ENCODE measurements at places on chromosomes 11 and 22. TPM values are rescaled to one million over a fixed set of nuclear protein-coding genes. Genes with fewer than 3 reads are reported as not detected.

GRCh38 chr11:118846181-118846935 is 37.3 kb upstream of the CXCR5 start:
- DNase-seq, result no peak

DNA sequence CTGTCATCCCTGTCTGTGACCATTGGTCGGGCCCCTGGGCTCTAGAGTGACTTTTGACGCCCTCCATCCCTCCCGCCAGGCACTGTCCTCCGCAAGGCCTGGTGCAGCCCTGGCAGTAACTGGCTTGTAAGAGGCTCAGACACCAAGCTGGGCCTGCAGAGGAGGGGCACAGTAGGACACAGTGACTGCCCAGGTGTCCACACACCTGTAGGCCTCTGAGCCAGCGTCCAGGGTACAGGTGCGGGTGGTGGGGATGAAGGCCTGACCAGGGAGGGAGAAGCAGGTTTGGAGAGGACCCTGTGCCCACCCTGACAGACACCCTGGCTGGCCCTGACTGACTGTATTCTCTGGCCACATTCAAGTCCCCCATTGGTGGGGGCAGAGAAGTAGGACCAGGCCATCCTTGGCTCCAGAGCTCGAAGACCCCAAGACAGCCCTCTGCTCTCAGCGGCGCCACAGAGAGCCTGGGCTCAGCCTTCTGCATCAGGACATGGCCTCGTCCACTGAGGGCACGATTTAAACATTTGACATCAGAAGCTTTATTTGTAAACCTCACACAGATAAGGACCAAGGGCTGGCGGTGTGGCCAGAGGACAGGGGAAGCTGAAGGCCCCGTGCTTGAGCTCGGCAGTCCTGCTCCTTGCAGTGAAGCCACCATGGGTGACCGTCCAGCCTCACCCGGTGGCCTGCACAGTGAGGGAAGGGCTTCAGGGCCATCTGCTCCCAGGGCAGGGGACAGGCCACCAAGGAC is 31.4 kb downstream of the PPIL2 start:
- no peak for DNase-seq

DNA sequence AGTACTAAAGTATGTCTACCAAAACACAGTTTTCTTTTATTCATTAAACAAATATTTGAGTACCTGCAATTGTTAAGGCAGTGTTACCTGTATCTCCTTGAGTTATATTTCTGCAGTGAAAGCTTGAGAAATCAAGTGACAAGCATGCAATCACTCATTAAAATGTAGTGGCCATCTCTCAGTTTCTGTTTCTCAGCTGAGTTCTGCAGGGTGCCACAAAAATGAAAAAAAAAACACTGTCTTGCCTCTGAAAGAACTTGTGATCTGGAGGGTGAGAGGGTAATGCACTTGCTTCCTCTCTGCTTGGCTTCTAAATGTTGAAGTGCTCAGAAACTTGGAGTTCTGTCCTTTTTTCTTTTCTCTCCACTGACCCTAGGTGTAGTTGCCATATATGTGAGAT is 6.8 kb downstream of the QSER1 start:
- no peak for DNase-seq

GRCh38 chr11:81669935-81670543 is 1063.6 kb downstream of the FAM181B start:
- no peak for DNase-seq

TIMM10 gene
- total RNA-seq, result 152 TPM

DNA sequence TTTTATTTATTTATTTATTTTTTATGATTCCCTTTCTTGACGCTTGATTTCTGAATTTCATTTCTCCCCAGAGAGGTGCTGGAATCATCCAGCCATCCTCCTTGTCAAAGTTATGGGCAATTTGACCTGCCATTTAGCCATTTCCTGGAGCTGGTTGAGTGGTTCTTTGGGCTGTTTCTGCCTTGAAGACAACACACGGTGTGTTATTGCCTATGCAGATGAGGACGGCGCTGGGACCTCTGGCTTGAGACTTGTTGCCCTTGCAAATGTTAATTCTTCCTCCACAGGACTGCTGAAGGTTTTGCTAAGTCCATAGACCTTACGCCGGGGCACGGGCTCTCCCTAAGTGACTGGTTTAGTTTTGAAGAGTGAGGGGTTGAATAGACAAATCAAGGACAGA is 147.9 kb upstream of the PLET1 start:
- DNase-seq, result no peak

MSANTD4 gene
- total RNA-seq, result 19.6 TPM

APOL4 gene
- not detected for total RNA-seq

GRCh38 chr11:64458997-64459396 is 100.0 kb downstream of the RPS6KA4 start:
- DNase-seq, result no peak

DNA sequence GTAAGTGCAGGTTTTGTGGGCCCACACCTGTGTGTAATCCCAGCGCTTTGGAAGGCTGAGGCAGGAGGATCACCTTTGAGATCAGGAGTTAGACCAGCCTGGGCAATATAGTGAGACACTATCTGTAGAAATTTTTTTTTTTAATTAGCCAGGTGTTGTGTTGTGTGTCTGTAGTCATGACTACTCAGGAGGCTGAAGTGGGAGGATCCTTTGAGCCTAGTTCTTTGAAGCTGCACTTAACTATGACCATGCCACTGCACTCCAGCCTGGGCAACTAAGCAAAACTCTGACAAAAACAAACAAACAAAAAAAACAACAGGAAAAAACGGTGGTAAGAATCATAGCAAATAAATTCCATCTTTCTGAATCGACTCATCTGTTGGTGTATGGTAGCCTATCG is 268.6 kb upstream of the PDGFD start:
- DNase-seq, result no peak

NAALADL1 gene
- total RNA-seq, result 0.23 TPM

DNA sequence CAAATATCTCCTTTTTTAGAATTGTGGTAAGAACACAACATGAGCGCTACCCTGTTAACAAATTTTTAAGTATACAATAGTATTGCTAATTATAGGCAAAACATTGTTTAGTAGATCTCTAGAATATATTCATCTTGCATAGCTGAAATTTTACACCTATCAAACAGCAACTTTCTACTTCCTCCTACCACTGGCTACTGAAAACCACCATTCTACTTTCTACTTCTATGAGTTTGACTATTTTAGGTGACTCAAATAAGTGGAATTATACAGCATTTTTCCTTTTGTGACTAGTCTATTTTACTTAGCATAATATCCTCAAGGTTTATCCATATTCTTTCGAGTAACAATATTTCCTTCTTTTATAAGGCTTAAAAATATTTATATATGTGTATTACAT is 128.4 kb downstream of the FAM76B start:
- DNase-seq, result no peak

DNA sequence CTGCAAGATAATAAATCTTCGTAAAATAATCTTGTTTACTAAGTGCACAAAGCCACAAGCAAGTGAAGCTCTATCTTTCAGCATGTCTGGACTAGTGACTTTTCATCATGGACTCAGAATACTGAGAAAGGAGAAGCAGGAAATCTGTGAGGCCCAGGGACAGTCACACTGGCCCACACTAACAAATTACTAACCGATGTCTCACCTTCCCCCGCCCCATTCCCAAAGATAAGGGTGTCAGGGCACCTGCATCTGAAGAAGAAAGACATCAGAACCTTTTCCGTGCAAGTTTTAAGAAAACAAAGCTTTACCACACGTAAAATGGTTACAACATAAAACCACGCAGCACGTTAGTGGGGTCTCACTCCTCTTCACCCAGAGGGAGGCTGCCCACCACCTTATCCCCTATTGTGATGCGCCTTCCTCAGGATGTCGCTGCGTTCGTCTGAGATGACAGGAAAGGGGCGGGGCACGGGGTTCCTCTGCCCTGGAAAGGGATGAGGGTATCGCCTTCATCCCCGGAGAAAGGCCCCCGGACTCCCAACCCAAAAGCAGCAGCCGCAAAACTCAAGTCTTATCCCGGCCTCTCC is 616 bp downstream of the BTBD10 start:
- DNase-seq, result no peak

DNA sequence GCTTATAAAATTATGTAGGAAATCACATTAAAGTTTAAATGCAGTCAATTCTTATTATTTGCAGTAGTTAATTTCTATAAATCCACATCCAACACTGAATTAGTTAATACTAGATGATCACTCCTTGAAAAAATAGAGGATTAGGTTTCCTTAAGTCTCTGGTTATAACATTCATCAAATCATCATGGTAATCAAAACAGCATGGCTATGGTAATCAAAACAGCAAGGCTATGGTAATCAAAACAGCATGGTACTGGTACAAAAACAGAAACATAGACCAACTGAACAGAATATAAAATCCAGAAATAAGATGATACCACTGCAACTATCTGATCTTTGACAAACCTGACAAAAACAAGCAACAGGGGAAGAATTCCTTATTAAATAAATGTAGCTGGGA is 814.6 kb upstream of the CCDC179 start:
- DNase-seq, result no peak

GRCh38 chr11:121236115-121237001 is 56.2 kb upstream of the SC5D start:
- DNase-seq, result no peak

- no peak for DNase-seq
Observed at GRCh38 chr11:62593434-62594044, 2.2 kb upstream of the TUT1 start.

GRCh38 chr11:113991170-113991569 is 16.3 kb downstream of the HTR3A start:
- no peak for DNase-seq

CCDC116 gene
- not detected for total RNA-seq

GRCh38 chr11:45209891-45210699 is 63.7 kb downstream of the PRDM11 start:
- DNase-seq, result no peak

GRCh38 chr11:44637487-44637886 is 72.0 kb downstream of the CD82 start:
- no peak for DNase-seq

C11orf91 gene
- 1.3 TPM for total RNA-seq

- no peak for DNase-seq
Observed at GRCh38 chr22:28025866-28026575, 107.0 kb upstream of the PITPNB start.

ARAP1 gene
- 73.6 TPM for total RNA-seq

DNA sequence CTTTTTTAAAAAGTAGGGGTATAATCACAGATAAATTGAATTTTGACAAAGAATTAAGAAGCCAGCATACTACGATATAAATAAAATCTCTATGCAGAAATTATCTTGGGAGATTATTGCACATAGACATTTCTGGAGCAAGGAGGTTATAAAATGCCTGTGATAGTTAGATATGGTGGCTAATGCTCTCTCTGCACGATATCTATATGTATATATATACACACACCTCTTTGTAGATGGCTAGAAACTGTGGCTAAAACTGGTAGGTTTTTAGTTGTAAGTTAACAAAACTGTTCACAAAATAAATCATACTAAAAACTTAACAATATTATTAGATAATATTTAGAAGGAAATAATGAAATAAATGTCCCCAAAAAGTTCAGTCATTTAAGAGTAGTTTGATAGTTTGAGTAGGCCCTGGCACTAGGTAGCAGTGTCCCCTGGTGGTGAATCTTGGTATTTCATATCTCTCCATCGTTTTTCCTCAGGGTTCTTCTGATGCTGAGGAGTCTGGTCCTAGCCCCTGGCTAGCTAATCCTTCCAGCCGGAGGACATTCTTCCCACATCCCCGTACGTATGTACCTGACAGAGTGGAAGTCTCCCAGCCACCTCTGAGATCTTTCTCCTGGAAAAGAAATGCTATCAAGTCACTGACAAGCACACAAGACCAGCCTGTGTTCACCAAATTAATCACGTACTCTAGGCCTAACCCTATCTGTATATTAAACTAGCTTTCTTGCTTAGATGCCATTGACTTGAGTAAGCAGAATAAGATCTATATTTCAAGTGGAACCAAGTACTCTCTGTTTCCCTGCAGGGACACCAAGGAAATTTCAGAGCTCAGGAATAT is 32.2 kb downstream of the ART5 start:
- peak; percentile 72 for DNase-seq

DNA sequence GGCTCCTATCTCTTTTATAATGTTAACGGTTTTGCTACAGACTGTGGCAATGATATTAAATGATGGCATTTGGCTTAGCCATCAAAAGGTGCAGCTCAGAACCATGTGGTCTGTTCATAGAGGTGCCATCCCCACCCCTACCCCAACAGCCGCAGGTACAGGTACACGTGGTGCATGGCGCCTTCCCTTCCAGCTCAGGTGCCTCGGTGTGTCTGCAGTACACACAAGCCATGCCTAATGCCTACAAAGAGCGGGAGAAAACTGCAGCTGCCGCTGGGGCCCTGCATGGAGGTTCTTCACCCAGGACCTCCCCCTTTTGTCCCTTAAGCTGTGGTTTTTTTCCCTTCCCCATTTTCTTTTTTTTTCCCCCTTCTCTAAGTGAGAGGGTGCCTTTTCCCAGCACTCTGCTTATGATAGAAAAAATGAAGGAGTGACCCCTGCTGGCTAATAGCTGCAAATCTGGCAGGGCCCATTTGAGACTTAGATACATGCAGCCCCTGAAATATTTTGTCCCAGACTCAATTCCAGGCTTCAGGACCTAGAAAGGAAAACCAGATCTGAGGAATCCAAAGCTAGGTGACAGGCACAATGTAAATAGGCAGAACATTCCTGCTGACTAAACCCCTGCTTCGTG is 6.5 kb downstream of the OR52M1 start:
- no peak for DNase-seq

P2RX6 gene
- total RNA-seq, result 0.46 TPM

GRCh38 chr11:103730131-103730940 is 306.1 kb upstream of the DDI1 start:
- DNase-seq, result no peak

DNA sequence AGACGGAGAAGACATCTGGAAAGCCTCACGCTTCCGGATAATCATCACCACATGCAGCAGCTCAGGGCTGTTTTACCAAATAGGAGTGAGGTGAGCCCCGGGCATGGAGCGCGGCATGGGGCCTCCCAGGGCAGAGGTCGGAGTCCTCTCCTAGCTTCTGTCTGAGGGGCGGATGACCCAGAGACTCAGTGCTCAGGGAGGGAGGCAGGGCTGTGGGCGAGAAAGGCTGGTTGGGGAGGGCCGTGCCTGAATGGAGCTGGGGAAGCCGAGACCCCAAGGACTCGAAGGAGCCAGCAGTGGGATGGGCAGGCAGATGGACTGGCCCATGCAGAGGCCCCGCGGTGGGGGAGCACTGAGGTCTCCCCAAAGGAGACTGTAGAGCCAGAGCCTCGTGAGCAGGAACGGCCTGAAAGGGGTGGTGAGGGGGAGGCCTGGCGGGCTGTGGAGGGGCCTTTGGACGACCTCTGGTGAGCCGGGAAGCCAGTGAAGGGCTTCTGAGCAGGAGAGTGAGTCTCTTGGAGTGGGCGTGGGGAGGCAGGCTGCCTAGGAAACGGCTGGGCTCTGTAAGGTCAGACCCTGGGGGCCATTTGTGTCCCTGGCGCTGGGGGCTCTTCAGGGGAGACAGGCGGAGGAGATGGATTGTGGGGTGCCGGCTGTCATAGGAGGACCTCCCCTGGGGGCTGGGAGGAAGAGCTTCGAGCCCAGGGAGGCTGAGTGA is 24.7 kb upstream of the PANX2 start:
- DNase-seq, result no peak

PGR gene
- not detected for total RNA-seq

P4HA3 gene
- 1.3 TPM for total RNA-seq

- no peak for DNase-seq
Observed at GRCh38 chr22:20206709-20207215, 55.9 kb upstream of the CCDC188 start.

Data from Panc1 (cell line).